ENCODE measurements at places on chromosomes 1 and 21.

DNA sequence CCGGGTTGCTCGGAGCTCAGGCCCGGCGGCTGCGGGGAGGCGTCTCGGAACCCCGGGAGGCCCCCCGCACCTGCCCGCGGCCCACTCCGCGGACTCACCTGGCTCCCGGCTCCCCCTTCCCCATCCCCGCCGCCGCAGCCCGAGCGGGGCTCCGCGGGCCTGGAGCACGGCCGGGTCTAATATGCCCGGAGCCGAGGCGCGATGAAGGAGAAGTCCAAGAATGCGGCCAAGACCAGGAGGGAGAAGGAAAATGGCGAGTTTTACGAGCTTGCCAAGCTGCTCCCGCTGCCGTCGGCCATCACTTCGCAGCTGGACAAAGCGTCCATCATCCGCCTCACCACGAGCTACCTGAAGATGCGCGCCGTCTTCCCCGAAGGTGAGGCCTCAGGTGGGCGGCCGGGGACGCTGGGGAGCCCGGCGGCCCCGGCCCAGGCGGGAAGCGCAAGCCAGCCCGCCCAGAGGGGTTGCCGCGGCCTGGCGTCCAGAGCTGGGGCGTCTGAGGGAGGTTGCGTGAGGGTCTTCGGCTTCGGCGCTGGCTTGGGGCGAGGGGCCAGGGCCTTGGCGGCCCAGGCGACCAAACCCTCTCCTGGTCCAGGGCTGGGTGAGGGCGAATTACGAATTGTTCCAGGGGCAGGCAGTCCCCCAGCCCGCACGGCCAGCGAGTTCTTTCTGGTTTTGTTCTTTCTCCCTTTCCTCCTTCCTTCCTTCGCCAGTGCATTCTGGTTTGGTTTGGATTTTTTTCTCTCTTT is 805 bp downstream of the SIM2 start:
- H3K4me3 ChIP-seq = peak overlapping the region; percentile 82
- no peak for DNase-seq
- no peak overlapping the region for H3K27ac ChIP-seq
- peaks cover 5% of the 10 kb centered on the region for H3K36me3 ChIP-seq
- H3K4me1 ChIP-seq = peaks cover 15% of the 10 kb centered on the region

DNA sequence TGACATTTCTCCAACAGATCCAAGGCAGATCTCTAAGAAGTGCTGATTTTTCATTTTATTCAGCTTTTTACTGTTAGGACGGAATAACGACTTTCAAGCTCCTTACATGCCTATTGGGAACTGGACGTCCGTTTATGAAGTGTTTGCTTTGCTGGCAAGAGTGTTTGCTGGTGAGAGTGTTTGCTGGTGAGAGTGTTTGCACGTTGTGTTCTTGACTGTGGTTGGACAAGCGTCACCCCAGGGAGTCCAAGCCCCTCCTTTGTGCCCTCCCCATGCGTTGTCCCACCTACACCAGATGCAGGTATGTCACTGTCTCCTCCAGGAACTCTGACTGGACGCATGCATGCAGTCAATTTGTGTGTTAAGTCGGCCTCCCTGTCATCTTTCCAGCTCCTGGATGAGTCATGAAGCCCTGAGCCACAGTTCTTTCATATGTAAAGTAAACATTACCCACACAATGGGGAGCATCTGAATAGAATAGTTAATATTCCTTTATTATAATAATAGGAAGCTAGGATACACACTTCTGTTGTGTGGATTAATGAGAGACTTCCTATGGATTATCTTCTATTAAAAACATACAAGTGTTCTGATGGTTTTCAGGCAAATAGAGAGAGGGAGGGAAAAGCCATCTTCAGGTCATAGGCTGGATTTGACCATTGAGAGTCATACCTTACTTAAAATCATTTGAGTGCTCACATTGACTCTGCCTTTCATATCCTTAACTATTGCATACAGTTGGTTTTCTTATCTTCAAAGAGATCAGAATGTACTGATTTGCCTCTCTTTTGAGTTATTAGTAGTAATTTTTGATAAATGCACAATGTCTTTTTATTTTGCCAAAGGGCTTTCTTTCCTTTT is 119.2 kb downstream of the GALNT2 start:
- H3K27ac ChIP-seq = peak overlapping the region; percentile 42
- H3K36me3 ChIP-seq = peaks cover 24% of the 10 kb centered on the region
- no peak for DNase-seq
- H3K4me3 ChIP-seq = peak overlapping the region; percentile 46
- H3K4me1 ChIP-seq = peaks cover 20% of the 10 kb centered on the region
- no peaks in the 10 kb centered on the region for H3K27me3 ChIP-seq

DNA sequence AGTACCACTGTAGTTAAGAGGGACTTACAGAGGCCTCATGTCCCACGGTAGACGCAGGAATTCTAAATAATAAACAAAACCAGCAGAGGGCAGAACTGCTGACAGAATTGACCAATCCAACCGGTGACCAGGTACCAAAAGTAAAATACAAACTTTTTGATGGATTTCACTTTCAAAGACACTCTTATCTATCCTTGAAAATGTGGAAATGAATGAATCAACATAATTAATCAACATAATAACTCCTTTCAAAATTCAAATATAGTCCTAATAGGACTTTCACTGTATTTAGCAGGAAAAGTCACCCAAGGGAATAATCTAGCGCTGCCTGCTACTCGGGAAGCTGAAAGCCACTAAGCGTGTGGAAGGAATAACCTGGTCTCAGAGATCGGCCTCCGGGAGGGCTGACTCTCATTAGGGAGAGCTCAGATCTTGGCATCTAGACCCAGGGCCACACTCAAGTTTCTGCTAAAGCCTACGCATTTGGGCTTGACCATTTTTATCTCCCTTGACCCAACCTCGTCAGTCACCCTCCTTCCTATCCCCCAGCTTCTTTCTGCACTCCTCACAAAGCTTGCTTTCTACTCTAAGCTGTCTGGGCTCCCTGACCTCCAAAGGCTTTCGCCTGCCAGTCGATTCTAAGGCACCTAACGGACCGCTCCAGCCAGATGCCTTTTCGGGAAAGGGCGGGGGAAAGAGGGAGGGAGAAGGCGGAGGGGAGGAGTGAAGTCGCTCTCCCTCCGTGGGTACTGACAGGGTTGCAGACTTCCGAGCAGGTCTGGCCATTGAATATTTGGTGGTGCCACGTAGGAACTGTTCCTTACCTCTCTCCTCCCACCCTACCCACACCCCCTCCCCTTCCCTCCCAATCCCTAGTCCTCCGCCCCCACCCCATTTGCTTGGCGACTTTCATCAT is 1.6 kb downstream of the COL11A1 start:
- no peaks in the 10 kb centered on the region for H3K36me3 ChIP-seq
- DNase-seq = peak; percentile 68
- H3K4me3 ChIP-seq = peak overlapping the region; percentile 90
- peaks cover 16% of the 10 kb centered on the region for H3K4me1 ChIP-seq
- H3K27me3 ChIP-seq = peaks cover 39% of the 10 kb centered on the region
- peak overlapping the region; percentile 21 for H3K27ac ChIP-seq

DNA sequence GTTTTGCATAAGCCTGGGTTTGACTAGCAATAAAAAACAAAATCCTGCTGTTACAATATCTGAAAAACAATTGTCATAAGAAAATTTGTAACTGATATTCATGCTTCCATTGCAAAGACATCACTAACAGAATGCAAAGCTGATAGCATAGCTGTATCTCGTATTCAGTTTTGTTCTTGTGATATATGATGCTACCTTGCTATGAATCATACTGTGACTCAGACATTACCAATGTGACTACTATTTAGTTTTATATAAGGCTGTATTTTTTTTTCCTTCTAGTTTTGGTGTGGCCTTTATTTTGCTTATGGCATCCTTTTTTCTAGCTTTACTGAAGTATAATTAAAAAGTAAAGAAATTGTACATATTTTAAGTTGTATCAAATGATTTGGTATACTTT is 1381.8 kb downstream of the MRPL39 start:
- no peaks in the 10 kb centered on the region for H3K4me1 ChIP-seq
- DNase-seq = no peak
- H3K4me3 ChIP-seq = no peak overlapping the region
- H3K36me3 ChIP-seq = no peaks in the 10 kb centered on the region
- H3K27me3 ChIP-seq = no peaks in the 10 kb centered on the region

DNA sequence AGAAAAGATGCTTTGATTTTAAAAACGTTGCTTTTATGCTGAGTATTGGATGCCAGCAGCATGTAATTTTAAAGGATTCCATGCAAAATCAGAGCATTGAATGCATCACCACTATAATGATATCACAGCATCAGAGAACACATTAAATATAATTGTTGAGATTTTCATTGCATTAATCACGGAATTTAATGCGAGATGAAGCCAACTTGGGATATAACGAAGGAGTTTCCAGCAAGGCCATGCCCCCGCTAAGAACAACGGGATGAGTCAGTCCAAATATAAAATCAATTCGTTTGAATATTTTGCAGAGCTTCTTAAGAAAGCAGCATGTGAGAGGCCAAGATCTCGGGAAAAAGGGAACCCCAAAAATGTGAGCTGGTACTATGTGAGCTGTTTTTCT is 423.4 kb upstream of the CHRM3 start:
- no peaks in the 10 kb centered on the region for H3K36me3 ChIP-seq
- no peak for DNase-seq
- no peak overlapping the region for H3K27ac ChIP-seq
- H3K4me3 ChIP-seq = no peak overlapping the region
- H3K4me1 ChIP-seq = no peaks in the 10 kb centered on the region
- no peaks in the 10 kb centered on the region for H3K27me3 ChIP-seq

DNA sequence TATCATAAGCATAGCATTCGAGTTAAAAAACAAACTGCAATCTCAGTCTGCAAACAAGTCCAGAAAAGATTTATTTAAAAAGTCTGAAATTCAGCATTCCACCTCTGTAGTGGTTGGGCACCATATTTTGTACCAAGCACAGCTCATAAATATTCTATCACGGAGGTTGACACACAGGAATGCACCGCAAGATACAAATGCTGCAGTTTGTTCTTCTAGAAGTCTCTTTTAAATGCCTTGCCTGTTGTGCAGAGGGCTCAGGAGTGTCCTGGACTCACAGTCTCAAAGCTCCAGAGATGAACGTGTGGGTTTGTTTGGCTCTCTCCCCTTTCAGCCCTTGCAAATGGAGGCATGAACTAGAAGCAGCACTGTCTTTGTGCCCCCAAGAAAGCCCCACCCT is 212.4 kb upstream of the USP24 start:
- no peak for DNase-seq
- no peak overlapping the region for H3K4me3 ChIP-seq
- H3K4me1 ChIP-seq = peaks cover 35% of the 10 kb centered on the region
- no peaks in the 10 kb centered on the region for H3K36me3 ChIP-seq

DNA sequence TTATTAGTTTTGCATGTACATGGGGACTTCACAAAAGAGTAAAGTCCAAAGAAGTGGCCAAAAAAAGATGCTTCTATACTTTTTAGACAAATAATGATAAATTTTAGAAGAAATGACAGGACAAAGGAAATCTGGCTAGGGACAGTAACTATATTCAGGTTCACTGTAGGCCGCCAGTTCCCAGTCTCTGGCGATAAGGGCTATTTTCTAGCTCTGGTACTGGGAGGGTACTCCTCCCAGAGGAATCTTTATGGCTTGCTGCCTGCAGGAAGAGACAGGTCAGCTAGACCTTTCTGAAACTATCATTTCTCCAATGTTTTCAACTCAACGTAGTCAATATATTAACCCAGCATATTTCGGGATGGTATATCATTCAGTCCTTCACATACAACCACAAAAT is 37.5 kb upstream of the RGS2 start:
- H3K4me3 ChIP-seq = no peak overlapping the region
- no peaks in the 10 kb centered on the region for H3K36me3 ChIP-seq
- no peak overlapping the region for H3K27ac ChIP-seq
- no peak for DNase-seq

- H3K4me3 ChIP-seq = no peak overlapping the region
- no peak for DNase-seq
- no peak overlapping the region for H3K27ac ChIP-seq
- no peaks in the 10 kb centered on the region for H3K27me3 ChIP-seq
- H3K4me1 ChIP-seq = peaks cover 15% of the 10 kb centered on the region
Observed at GRCh38 chr1:66168467-66168887, 365.5 kb upstream of the SGIP1 start.

DNA sequence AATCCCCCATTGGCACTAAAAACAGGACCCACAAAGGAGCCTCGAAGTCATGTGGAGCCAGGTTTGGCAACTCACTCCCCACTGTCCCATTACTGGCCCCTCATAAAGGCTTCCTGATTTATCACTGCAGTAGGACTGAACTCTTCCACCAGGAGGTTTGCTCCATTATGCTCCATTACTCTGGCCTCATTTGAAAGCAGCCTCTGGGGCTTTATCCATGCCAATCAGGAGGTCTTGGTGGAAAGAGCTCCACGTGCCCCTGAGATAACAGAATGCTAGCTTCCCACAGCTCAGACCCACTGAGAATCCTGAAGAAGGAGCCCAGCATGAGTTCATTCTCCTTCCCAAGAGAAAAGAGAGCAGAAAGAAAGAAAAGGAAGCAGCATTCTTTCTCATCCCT is 76.4 kb downstream of the HIVEP3 start:
- H3K27ac ChIP-seq = no peak overlapping the region
- peaks cover 15% of the 10 kb centered on the region for H3K4me1 ChIP-seq
- H3K36me3 ChIP-seq = no peaks in the 10 kb centered on the region
- DNase-seq = no peak
- H3K4me3 ChIP-seq = no peak overlapping the region

- no peak for DNase-seq
- no peaks in the 10 kb centered on the region for H3K27me3 ChIP-seq
- no peaks in the 10 kb centered on the region for H3K4me1 ChIP-seq
- H3K27ac ChIP-seq = peak overlapping the region; percentile 90
- no peak overlapping the region for H3K4me3 ChIP-seq
Observed at GRCh38 chr21:35216996-35217395, 167.9 kb upstream of the RUNX1 start.

- peaks cover 11% of the 10 kb centered on the region for H3K4me1 ChIP-seq
- H3K4me3 ChIP-seq = no peak overlapping the region
- H3K27me3 ChIP-seq = peaks cover 8% of the 10 kb centered on the region
- DNase-seq = no peak
Observed at GRCh38 chr1:65758128-65758527, 34.6 kb upstream of the PDE4B start.

DNA sequence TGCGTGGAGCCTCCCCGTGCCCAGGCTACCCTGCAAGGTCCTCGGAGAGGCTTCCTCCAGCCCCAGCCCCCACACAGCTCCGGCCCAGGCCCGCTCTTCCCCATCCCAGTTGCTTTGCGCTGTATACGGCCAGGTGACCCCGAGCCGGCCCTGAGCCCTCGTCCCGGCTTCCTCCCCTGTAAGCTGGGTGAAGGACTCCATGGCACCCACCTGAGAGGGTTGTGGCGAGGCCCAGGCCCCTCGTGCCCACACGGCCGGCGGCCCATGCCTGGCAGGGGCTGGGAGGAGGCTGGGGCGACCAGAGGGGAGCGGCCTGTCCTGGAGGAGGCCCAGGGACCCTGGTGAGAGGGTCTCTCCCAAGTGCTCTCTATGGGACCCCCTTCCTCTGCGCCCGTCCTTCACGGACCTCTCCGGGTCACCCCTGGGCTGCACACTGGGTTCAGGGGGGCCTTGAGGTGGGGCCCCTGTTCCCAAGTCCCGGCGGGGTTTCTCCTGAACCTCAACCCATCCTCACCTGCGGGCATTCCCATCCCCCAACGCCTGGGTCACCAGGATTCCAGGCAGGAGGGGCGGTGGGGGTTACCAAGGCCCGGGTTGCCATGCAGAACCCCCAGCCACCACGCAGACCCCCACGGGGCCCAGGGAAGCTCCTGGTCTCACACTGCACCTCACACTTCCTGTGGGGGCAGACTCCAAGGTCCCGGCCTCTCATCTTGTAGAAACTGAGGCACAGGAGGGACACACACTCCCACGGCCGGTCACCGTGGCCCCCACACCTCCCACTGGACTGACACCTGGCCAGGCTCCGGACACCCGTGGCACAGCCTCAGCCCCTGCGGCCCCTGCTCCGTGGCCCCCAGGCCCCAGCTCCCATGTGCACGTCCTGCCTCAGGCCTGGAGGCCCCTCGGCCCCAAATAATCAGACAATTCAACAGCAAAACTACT is 25.2 kb downstream of the COL6A1 start:
- no peaks in the 10 kb centered on the region for H3K36me3 ChIP-seq
- peaks cover 10% of the 10 kb centered on the region for H3K4me1 ChIP-seq
- H3K4me3 ChIP-seq = no peak overlapping the region
- no peak for DNase-seq

Measured in type B pancreatic cell (in vitro differentiated cells).